ENCODE measurements at places on chromosomes 6 and 20. TPM values are rescaled to one million over a fixed set of nuclear protein-coding genes. Genes with fewer than 3 reads are reported as not detected.

DLK2 gene
- 0.60 TPM for total RNA-seq

HUS1B gene
- 1.5 TPM for total RNA-seq

FABP7 gene
- not detected for total RNA-seq

TMEM74B gene
- total RNA-seq: 0.60 TPM

OXT gene
- not detected for total RNA-seq

GRCh38 chr6:111927321-111927720 lies 54.1 kb upstream of the FYN start:
- DNase-seq: no peak

DNA sequence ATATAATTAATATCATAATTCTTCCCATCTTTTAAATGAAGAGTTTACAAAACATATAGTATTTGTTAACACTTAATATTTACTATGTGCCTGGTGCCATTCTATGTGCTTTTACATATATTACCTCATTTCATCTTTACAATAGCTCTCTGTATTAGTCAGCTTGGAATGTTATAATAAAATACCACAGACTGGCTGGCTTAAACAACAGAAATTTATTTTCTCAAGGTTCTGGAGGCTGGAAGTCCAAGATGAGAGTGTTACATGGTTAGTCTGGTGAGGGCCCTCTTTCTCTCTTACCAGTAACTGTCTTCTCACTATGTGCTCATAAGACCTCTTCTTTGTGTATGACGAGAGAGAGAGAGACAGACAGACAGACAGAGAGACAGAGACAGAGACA lies 110.2 kb downstream of the NKAIN2 start:
- no peak for DNase-seq

- no peak for DNase-seq
Observed at GRCh38 chr6:127972815-127973214, 72.0 kb upstream of the THEMIS start.

- DNase-seq: no peak
Observed at GRCh38 chr20:1397710-1398109, 4.9 kb upstream of the FKBP1A start.

DNA sequence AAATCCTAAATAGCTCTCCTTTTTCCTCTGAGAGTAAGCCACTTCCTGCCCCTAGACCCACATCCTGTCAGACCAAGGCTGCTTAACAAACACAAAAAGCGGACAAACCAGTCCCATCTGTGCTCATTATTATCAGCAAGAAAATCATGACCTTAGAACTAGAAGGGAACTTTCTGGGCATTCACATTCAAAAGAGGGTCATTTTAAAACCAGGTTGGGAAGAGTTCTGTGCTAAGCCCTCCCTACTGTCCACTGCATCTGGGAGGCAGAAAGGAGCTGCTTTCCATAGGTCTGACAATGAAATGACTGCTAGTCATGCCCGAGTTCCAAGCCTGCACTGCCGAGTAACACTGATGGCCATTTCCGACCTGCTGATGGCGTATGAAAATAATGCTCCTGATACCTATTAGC lies 15.4 kb downstream of the EZR start:
- peak; percentile 67 for DNase-seq

GRCh38 chr6:1970151-1970561 lies 275.2 kb downstream of the GMDS start:
- DNase-seq: peak; percentile 7

GRCh38 chr6:41543087-41543486 lies 3.1 kb upstream of the FOXP4 start:
- DNase-seq: no peak

- DNase-seq: no peak
Observed at GRCh38 chr6:19905584-19905983, 68.4 kb downstream of the ID4 start.

DNA sequence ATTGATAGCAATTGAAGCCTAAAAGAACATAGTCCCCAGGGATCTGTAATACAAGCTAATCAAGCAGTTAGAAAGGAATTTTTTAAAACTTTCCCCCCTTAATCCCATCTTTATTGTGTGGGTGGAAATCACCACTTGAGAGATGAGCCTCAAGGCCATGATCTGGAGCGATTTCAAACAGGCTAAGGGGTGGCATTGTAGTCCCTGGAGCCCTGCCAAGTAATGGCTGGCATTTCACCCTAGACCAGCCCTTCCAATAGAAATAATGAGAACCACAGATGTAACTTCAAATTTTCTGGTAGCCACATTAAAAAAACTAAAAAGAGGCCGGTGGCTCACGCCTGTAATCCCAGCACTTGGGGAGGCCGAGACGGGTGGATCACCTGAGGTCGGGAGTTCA lies 46.9 kb downstream of the PRDM1 start:
- no peak for DNase-seq

GRCh38 chr20:63889241-63890200 lies 5.4 kb upstream of the DNAJC5 start:
- no peak for DNase-seq

GRCh38 chr6:170032197-170032596 lies 258.7 kb downstream of the DLL1 start:
- DNase-seq: no peak

- no peak for DNase-seq
Observed at GRCh38 chr6:55664591-55665587, 85.9 kb upstream of the HMGCLL1 start.

DNA sequence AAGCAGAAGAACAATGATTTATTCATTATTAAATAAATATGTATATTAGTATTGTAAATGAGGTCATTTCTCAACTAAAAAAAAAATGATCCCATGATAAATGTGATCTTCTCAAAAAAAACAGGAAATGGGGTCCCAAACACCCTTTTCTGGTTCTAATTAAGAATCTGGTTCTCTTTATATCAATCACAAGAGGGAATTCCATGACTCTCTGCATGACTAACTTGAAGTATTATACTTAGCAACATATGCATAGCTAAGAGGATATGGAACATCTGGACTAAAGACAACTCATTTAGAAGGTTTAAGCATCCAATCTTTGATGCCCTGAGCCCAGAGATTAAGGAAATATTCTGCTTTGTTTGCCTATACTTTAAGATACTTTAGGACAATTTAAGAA lies 89.7 kb upstream of the EMILIN3 start:
- no peak for DNase-seq

DNA sequence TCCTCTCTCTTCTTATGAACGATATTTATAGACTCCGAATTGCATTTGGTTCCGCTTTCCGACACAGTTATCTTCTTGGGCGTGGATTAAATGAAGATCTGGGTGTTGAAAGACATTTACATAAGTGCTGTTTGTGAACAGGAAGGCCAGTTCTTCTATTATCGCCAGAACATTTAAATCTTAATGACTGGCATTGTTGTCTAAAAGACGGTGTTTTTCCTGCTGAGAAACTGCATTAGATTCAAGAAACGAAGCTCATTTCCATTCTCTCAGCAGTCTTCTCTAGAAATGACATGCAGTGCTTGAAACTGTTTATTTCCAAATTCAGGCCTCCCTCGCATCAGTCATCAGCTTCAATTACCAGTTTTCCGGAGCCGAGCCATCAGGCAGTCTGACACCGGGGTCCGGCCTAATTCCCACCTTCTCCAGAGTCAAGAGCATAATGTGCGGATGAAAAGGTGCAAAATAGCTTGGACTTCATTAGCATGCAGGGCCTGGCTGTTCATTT lies 16.0 kb downstream of the LINC00237 start:
- DNase-seq: no peak

- no peak for DNase-seq
Observed at GRCh38 chr20:52899041-52899608, 73.0 kb upstream of the TSHZ2 start.

DNA sequence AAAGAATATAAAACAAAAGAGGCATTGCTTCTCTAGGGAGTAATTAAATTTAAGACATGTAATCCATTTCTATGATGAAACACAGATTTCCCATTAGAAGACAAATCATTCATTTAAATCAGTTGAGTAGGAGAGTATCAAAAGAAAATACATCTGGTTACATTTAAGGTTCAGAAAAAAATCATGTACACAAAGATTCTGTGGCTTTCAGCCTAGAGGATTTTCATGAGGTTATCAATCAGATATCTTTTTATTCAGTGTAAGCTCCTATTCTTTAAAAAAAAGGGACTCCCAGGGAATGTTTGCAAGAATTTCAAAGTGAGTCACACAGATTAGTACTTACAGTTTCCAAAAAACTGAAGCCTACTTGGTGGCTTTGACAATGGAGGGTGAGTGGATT lies 24.9 kb downstream of the COL21A1 start:
- no peak for DNase-seq

DNA sequence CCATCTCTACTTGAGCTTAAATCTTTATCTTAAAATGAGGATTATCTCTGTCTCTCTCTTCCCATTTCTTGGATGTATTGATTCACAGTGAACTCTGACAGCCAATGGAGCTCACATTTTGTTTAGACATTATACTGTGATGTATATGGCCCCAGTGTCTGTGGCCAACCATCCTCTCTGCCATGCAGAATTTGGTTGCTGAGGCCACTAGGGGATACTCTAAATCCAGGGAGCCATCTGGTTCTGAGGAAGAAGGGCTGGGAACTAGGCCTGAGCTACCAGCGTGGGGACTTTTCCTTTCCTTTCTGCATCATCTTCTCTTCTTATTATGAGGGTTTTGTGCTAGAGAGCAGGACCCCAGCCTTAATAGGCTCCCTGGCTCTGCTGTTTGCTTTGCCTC lies 59.1 kb upstream of the RIPOR2 start:
- no peak for DNase-seq

GRCh38 chr20:38023181-38024001 lies 9.9 kb downstream of the TTI1 start:
- peak; percentile 65 for DNase-seq

- peak; percentile 62 for DNase-seq
Observed at GRCh38 chr6:8982668-8983067, 547.3 kb upstream of the SLC35B3 start.

GRCh38 chr6:44485601-44486401 lies 98.3 kb downstream of the CDC5L start:
- no peak for DNase-seq

DNA sequence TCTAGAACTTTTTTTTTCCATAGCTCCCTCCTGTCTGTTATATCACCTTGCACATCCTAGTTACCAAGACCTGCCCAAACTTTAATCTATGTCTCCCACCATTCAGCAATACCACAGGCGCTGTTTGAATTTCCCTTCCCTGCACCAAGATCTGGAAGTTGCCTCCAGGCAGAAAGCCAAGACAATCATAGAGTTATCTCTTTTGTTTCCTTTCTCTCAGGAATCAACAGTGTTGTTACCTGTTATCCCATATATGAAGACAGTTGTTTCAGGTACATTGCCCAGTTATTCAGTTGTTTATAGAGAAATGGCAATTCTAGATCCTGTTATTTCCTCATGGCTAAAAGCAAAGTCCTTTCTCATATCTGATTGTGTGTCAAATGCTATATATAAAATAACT lies 63.2 kb downstream of the PDSS2 start:
- DNase-seq: no peak

DNA sequence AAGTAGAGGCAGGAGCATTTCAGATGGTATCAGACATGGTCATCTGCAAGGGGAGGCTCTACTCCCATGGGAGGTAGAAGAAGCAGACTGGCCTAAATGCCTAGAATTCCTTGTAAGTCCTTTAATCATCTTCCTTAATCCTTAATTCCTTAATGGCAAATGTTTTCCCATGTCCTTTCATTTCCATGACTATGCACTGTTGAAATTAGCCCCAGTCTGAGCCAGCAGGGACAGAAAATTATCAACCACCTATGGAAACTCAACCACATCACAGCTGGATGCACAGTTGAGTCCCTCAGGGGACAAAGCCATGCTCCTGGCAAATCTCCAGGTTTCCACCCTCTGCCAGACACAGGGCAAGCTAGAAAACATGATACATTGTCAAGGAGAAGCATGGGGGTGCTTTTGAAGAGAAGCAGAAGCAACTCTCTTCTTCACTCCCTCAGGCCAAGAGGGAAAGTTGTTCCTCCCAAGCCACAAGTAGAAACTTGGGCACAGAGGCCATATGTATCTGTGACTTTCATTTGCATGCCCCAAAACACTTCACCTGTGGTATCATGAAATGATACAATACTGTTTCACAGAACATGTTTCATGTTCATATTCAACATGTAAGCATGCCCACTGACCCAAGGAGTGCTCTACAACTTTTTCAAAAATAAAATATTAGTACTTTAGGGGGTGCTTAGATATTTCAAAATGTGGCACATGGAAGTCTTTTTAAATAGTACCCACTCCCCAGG lies 683.6 kb downstream of the KIF16B start:
- DNase-seq: no peak

DNA sequence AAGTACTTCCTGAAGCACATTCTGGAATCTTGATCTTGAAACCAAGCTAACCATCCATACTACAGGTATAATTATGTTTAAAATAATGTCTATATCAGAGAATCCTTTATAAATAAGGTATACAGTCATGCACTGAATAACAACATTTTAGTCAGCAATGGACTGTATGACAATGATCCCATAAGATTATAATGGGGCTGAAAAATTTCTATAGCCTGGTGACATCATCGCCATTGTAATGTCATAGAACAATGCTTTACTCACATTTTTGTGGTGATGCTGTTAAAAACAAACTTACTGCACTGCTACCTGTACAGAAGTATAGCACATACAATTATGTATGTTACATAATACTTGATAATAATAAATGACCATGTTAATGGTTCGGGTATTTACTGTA lies 31.8 kb downstream of the RNF146 start:
- DNase-seq: peak; percentile 28

GRCh38 chr6:6008089-6008647 lies 1.4 kb upstream of the NRN1 start:
- DNase-seq: no peak

GRCh38 chr6:30647242-30648116 lies 546 bp downstream of the C6orf136 start:
- DNase-seq: peak; percentile 69

DNA sequence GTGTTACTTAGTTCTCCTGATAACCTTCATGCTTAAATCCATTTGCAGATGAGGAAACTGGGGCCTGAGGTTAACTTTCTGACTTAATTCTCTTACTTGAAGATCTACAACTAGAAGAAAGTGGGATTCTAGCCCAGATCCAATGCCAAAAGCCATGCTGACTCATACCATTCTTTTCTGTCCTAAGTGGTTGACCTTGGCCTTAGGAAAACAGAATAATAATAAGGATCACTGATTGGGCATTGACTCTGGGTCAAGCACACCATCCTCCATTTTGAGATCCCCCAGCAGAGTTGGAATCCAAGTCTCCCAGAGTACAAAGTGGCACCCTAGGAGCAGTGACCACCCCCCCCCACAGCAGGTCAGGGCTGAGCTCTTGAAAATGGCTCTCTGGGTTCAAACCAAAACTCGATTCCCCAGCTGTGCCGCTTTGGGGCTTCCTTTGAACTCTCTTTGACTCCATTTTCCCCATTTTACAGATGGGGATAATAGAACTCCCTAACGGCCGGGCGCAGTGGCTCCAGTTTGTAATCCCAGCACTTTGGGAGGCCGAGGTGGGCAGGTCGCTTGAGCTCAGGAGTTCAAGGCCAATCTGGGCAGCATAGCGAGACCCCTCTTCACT lies 12.8 kb upstream of the ZNF217 start:
- DNase-seq: peak; percentile 89

DNA sequence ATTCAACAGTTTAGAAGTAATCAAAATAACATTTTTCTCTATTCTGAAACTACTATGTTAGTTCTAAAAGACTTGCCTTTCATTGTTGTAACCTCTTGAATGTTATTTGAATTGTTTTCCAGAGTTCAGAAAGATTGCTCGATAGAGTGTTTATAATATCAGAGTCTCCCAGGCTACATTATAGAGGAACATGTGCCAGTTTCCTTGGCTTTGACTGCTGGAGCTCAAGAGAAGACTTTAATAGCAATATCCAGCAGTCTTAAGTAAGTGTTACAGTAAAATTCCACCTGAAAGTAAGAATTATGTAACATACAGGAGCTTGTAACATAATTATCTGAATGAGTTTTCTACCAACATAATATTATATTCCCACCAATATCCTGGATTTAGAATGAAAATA lies 991.8 kb upstream of the ADGRB3 start:
- DNase-seq: no peak
